ENCODE measurements at places on chromosomes 1 and 21. TPM values are rescaled to one million over a fixed set of nuclear protein-coding genes. Genes with fewer than 3 reads are reported as not detected.

EDN2 gene
- total RNA-seq, result 0.47 TPM

NBPF4 gene
- not detected for total RNA-seq

TNNT2 gene
- not detected for total RNA-seq

LCE3D gene
- not detected for total RNA-seq

ANKRD65 gene
- total RNA-seq, result 1.9 TPM

PTPN22 gene
- 0.95 TPM for total RNA-seq

SELL gene
- total RNA-seq, result 0.09 TPM

ZFP69 gene
- total RNA-seq, result 2.5 TPM

CRP gene
- not detected for total RNA-seq

FHAD1 gene
- 0.32 TPM for total RNA-seq

OR2L5 gene
- not detected for total RNA-seq

LENEP gene
- not detected for total RNA-seq

DPH5 gene
- 36.6 TPM for total RNA-seq

SERINC2 gene
- total RNA-seq, result 1.1 TPM

GBP7 gene
- total RNA-seq, result not detected

STYXL2 gene
- total RNA-seq, result not detected

NTMT2 gene
- not detected for total RNA-seq

PLEKHN1 gene
- 0.63 TPM for total RNA-seq

AMY1A gene
- total RNA-seq, result not detected

DCST1 gene
- not detected for total RNA-seq

EDARADD gene
- under 0.01 TPM for total RNA-seq

SLC37A1 gene
- 1.9 TPM for total RNA-seq

FBLIM1 gene
- 10.7 TPM for total RNA-seq

C1orf216 gene
- 23.0 TPM for total RNA-seq

All from bronchial smooth muscle cell (primary cell).